ENCODE measurements at places on chromosomes 6 and 20. TPM values are rescaled to one million over a fixed set of nuclear protein-coding genes. Genes with fewer than 3 reads are reported as not detected.

Gene C6orf141
- total RNA-seq: 29.8 TPM

- no peaks in the 10 kb centered on the region for H3K36me3 ChIP-seq
- H3K4me3 ChIP-seq: peak overlapping the region; percentile 6
- DNase-seq: peak; percentile 79
- no peaks in the 10 kb centered on the region for H3K27me3 ChIP-seq
These were observed 7.5 kb downstream of the LAMA5 start for GRCh38 chr20:62359491-62360121.

Gene MUC22
- total RNA-seq: not detected

Gene NOP56
- 116 TPM for total RNA-seq

- no peak for DNase-seq
- H3K4me1 ChIP-seq: peaks cover 19% of the 10 kb centered on the region
- no peak overlapping the region for H3K27ac ChIP-seq
These were observed 332.5 kb upstream of the CITED2 start for GRCh38 chr6:139706912-139707311.

Gene CARMIL1
- 18.7 TPM for total RNA-seq

Gene MOG
- not detected for total RNA-seq

DNA sequence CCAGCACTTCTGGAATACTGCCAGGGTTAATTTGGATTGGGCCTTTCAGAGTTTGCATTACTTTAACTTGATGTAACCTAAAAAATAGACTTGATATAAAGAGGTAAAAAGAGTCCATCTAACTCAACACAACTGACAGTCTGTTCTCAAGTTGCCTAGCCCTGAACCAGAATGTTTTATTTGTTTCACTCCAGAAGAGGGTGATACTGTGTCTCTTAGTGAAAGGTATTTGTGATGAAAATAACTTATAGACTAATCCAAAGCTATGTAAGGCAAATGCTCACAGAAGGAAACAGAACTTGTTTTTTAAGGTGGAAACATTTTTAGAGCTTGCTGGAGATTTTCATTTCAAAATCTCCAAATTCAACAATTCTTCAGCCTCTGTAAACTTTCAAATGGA lies 469.1 kb upstream of the RUNX2 start:
- peaks cover 10% of the 10 kb centered on the region for H3K4me1 ChIP-seq
- no peaks in the 10 kb centered on the region for H3K36me3 ChIP-seq
- H3K4me3 ChIP-seq: no peak overlapping the region
- DNase-seq: peak; percentile 12
- H3K27me3 ChIP-seq: no peaks in the 10 kb centered on the region

GRCh38 chr20:24814556-24815195 lies 134.4 kb upstream of the CST7 start:
- no peaks in the 10 kb centered on the region for H3K36me3 ChIP-seq
- no peak for DNase-seq
- H3K27me3 ChIP-seq: no peaks in the 10 kb centered on the region
- H3K27ac ChIP-seq: no peak overlapping the region
- no peaks in the 10 kb centered on the region for H3K4me1 ChIP-seq
- no peak overlapping the region for H3K4me3 ChIP-seq

Gene KHDRBS2
- 0.87 TPM for total RNA-seq

- no peaks in the 10 kb centered on the region for H3K36me3 ChIP-seq
- no peak for DNase-seq
- no peak overlapping the region for H3K27ac ChIP-seq
- no peaks in the 10 kb centered on the region for H3K4me1 ChIP-seq
- H3K27me3 ChIP-seq: no peaks in the 10 kb centered on the region
These were observed 67.5 kb upstream of the NRN1 start for GRCh38 chr6:6074190-6074589.

GRCh38 chr6:82875573-82876185 lies 190.0 kb downstream of the UBE3D start:
- no peaks in the 10 kb centered on the region for H3K4me1 ChIP-seq
- DNase-seq: no peak
- H3K36me3 ChIP-seq: no peaks in the 10 kb centered on the region
- no peaks in the 10 kb centered on the region for H3K27me3 ChIP-seq
- no peak overlapping the region for H3K4me3 ChIP-seq
- no peak overlapping the region for H3K27ac ChIP-seq

DNA sequence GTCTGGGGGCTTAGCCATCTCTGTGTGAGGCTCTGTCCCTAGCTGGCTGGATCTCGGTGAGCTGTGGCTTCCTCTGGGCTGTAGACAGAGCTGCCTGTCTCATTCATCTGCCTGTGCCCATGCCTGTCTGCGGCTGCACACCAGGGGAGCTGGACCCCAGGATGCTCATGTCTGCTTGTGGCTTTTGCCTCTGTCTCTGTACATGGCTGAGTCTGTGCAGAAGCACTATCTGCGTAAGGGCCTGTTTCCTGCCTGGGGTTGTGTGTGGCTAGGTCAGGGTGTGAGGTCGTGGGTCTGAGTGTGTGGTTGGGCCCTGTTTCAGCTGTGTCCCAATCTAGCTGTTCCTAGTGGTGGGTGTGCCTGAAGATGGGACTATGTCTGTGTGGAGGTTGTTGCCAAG lies 68.2 kb downstream of the CDH22 start:
- H3K4me1 ChIP-seq: no peaks in the 10 kb centered on the region
- no peaks in the 10 kb centered on the region for H3K27me3 ChIP-seq
- no peak overlapping the region for H3K27ac ChIP-seq
- no peaks in the 10 kb centered on the region for H3K36me3 ChIP-seq
- no peak for DNase-seq
- H3K4me3 ChIP-seq: no peak overlapping the region

GRCh38 chr6:111052171-111052570 lies 35.1 kb upstream of the SLC16A10 start:
- no peak overlapping the region for H3K4me3 ChIP-seq
- no peaks in the 10 kb centered on the region for H3K4me1 ChIP-seq
- DNase-seq: no peak

DNA sequence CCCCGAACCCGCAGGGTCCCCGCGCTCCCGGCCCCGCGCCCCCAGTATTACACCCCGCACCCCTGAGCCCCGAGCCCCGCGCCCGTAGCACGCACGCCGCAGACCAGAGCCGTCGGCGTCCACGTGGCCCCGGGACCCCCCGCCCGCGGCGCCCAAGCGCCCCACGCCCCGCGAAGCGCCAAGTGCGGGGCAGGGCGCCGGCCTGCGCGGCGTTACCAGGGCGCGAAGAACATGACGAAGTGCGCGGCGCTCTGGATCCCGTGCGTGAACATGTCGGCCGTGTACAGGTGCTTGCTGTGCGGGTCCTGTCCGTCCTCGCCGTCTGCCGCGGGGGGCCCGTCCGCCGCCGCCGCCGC lies 312 bp downstream of the TXNDC5 start:
- no peaks in the 10 kb centered on the region for H3K36me3 ChIP-seq
- H3K4me3 ChIP-seq: peak overlapping the region; percentile 75

GRCh38 chr6:1619098-1619672 lies 9.5 kb downstream of the FOXC1 start:
- no peak for DNase-seq
- no peak overlapping the region for H3K27ac ChIP-seq
- H3K27me3 ChIP-seq: peaks cover 61% of the 10 kb centered on the region
- H3K36me3 ChIP-seq: peaks cover 39% of the 10 kb centered on the region

- no peak overlapping the region for H3K4me3 ChIP-seq
- H3K36me3 ChIP-seq: peaks cover 10% of the 10 kb centered on the region
- H3K27ac ChIP-seq: peak overlapping the region; percentile 77
- H3K27me3 ChIP-seq: no peaks in the 10 kb centered on the region
- peak; percentile 34 for DNase-seq
These were observed 22.2 kb downstream of the RREB1 start for GRCh38 chr6:7129784-7130569.

Gene CDH26
- 7.7 TPM for total RNA-seq

Gene IMPG1
- not detected for total RNA-seq

DNA sequence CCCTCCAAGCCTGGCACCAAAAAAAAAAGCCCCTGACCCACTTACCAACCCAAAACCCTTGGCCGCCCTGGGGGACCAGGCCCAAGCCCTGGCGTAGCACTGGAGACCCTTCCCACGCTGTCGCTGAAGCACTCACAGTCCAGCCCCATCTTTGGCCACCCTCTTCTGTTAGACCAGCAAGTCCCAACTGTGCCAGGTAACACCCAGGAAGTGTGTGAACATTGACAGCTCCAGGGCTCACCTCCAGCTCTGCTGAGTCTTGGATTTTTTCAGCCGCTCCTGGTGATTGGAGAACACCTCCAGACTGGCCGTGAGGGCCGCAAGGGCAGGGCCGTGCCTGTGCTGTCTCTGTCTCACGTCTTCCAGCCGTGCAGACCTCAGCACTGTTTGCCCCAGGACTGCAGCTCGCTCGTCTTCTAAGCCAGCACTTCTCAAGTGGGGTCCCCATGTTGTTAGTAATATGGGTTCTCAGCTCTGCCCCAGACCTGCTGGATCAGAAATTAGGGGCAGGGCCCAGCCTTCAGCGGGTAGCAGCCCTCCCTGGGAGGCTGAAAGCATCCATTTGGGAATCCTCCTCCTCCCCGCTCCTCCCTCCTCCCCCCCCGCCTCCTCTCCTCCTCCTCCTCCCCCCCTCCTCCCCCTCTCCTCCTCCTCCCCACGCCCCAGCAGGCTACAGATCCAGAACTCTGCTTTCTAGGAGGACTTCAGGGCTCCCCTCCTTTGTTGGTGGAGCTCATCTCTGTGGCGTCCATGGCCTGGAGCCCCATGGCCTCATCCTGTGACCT lies 18.1 kb downstream of the NPEPL1 start:
- H3K36me3 ChIP-seq: peaks cover 2% of the 10 kb centered on the region
- H3K4me1 ChIP-seq: no peaks in the 10 kb centered on the region
- no peak for DNase-seq
- no peak overlapping the region for H3K27ac ChIP-seq
- H3K27me3 ChIP-seq: no peaks in the 10 kb centered on the region
- H3K4me3 ChIP-seq: no peak overlapping the region

- no peak overlapping the region for H3K4me3 ChIP-seq
- no peak for DNase-seq
- H3K27me3 ChIP-seq: no peaks in the 10 kb centered on the region
- no peak overlapping the region for H3K27ac ChIP-seq
- peaks cover 32% of the 10 kb centered on the region for H3K4me1 ChIP-seq
These were observed 696.5 kb upstream of the CITED2 start for GRCh38 chr6:140070846-140071473.

DNA sequence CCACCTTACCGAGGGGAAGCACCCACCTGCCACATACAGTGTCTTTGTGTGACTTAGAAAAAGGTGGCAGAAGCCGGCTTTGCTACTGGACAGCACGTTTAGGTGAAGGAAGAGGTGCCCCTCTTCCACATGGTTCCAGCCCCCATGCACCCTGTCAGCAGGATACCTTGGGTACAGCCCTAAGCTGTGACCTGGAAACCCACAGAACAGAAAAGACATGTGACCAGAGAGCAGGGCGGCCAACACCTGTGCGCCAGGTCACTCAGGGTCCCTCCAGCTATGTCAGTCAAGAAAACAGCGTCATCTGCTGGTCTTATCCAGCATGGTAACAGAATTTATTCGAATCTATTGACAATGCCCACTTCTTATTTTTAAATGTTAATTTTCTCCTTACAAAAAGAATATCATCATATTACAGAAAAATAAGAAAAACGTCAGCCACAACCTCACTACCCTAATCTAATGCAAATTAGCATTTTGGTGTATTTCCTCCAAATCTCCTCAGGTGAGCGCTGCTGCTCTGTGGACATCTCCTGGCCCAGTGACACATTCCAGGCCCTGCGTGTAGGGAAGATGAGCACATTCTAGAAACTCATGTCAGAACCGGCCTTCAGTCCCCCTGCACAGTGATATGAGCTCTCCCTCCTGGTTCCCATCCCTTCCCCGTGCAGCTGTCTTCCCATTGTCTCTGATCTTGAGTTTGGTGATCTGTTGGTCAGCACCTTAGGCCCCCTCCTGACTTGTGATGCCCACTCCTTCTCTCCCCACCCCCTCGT lies 37.2 kb downstream of the GTF2H5 start:
- H3K27me3 ChIP-seq: no peaks in the 10 kb centered on the region
- H3K27ac ChIP-seq: no peak overlapping the region
- no peaks in the 10 kb centered on the region for H3K36me3 ChIP-seq
- H3K4me1 ChIP-seq: no peaks in the 10 kb centered on the region
- H3K4me3 ChIP-seq: no peak overlapping the region

GRCh38 chr6:52639493-52639892 lies 31.4 kb upstream of the TMEM14A start:
- H3K27me3 ChIP-seq: no peaks in the 10 kb centered on the region
- no peaks in the 10 kb centered on the region for H3K36me3 ChIP-seq
- H3K4me3 ChIP-seq: no peak overlapping the region
- H3K4me1 ChIP-seq: no peaks in the 10 kb centered on the region
- no peak for DNase-seq

GRCh38 chr6:72218125-72218524 lies 331.8 kb downstream of the RIMS1 start:
- H3K4me1 ChIP-seq: no peaks in the 10 kb centered on the region
- H3K27me3 ChIP-seq: no peaks in the 10 kb centered on the region
- peak; percentile 50 for DNase-seq

- H3K4me1 ChIP-seq: peaks cover 44% of the 10 kb centered on the region
- no peaks in the 10 kb centered on the region for H3K27me3 ChIP-seq
- no peak overlapping the region for H3K27ac ChIP-seq
- H3K4me3 ChIP-seq: no peak overlapping the region
- DNase-seq: no peak
These were observed 8.1 kb downstream of the ANKS1A start for GRCh38 chr6:34897130-34897529.

Gene NKX2-2
- total RNA-seq: 2.2 TPM

- DNase-seq: no peak
- H3K4me3 ChIP-seq: no peak overlapping the region
- H3K4me1 ChIP-seq: peaks cover 14% of the 10 kb centered on the region
- H3K27ac ChIP-seq: peak overlapping the region; percentile 81
These were observed 16.1 kb upstream of the CCN6 start for GRCh38 chr6:112037783-112038216.

Gene SGK2
- total RNA-seq: 51.4 TPM

Gene ADGRF5
- 0.29 TPM for total RNA-seq

- peak overlapping the region; percentile 88 for H3K4me3 ChIP-seq
- H3K4me1 ChIP-seq: peaks cover 40% of the 10 kb centered on the region
- peaks cover 59% of the 10 kb centered on the region for H3K27me3 ChIP-seq
- DNase-seq: no peak
- peaks cover 3% of the 10 kb centered on the region for H3K36me3 ChIP-seq
These were observed 3.8 kb downstream of the MTCL3 start for GRCh38 chr6:127515234-127515793.

Gene PI3
- total RNA-seq: 90.4 TPM

DNA sequence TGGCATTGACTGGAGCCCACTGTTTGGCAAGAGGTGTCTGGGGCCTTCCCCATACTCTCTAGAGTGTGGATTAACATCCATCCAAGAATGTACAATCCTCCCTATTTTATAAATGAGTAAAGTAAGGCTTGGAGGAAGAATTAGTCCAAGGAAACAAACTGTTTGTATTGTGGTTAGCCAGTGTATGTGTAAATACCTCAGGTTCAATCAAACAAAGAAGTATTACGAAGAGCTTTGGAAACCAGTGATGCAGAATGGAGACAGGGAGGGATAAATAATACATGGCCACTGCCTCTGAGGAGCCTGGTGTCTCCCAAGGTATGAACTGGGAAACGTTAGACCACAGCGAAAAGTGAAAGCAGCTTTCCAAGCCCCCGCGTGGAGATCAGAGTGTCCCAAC lies 226.6 kb upstream of the RIN2 start:
- no peak for DNase-seq
- no peak overlapping the region for H3K27ac ChIP-seq
- H3K4me3 ChIP-seq: no peak overlapping the region
- no peaks in the 10 kb centered on the region for H3K27me3 ChIP-seq
- no peaks in the 10 kb centered on the region for H3K36me3 ChIP-seq

- peaks cover 5% of the 10 kb centered on the region for H3K27me3 ChIP-seq
- DNase-seq: no peak
- no peaks in the 10 kb centered on the region for H3K4me1 ChIP-seq
- no peak overlapping the region for H3K4me3 ChIP-seq
- no peak overlapping the region for H3K27ac ChIP-seq
- H3K36me3 ChIP-seq: no peaks in the 10 kb centered on the region
These were observed 26.6 kb upstream of the ELMO2 start for GRCh38 chr20:46433051-46433450.

Data from stomach (tissue), 19 donors.